Occipital lobe (tissue), 3 donors: ENCODE measurements at places on chromosomes 7 and 10. TPM values are rescaled to one million over a fixed set of nuclear protein-coding genes. Genes with fewer than 3 reads are reported as not detected.

The PRRT4 gene
- total RNA-seq, result 2.7 TPM

The VSTM4 gene
- 2.3 TPM for total RNA-seq

The TMEM209 gene
- total RNA-seq, result 13.9 TPM

The CNPY1 gene
- 0.16 TPM for total RNA-seq

The PAOX gene
- 10.1 TPM for total RNA-seq

The EVX1 gene
- not detected for total RNA-seq

The UBN2 gene
- 23.7 TPM for total RNA-seq

The AKR1C8 gene
- total RNA-seq, result 0.78 TPM

The MMD2 gene
- 0.94 TPM for total RNA-seq

The GALNT17 gene
- total RNA-seq, result 13.3 TPM
